ENCODE measurements at places on chromosomes 11 and 22.

DNA sequence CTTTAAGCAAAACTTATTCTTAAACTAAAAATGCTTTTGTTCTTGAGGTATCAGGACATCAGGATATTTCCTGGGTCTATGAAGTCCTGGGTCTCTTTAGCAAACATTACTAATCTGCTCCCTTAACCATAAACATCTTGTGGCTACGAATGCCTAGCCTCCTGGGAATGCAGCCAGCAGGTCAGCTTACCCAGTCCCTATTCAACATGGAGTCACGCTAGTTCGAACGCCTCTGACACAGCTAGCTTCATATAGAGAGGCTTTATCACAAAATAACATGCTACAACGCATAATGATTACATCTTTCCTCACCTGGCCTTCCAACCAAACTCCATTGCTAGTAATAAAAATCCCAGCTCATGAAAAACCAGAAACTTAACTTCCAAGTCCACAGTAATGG, 17.5 kb upstream of the FIBIN start:
- no peak for DNase-seq

DNA sequence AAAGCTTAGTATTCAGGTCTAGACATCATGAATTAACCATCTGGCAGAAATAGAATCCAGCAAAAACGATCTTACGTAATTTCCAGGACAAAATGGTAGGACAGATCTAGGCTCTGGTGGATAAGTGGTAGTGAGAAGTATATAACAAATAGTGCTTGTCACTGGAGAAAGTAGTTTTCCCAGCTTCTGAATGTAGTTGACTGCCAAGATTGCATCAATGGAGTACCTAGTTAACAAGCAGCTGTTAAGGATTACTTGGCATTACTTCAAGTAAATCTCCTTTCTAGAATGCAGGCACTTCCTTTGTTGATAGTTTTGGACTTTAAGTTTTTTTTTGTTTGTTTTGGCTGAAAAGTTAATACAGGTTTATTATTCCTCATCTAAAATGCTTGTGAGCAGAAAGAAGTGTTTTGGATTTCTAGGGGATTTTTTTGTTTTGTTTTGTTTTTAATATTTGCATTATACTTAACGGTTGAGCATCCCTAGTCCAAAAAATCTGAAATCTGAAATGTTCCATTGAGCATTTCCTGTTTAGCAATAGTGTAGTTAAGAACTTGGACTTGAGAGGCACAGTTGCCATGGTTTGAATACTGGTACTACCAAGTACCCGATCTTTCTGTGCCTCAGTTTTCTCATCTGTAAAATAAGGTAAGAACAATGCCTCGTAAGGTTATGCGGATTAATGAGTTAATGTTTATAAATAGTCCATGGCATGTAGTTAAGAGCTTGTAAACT, 20.3 kb downstream of the FAM118B start:
- DNase-seq, result no peak

GRCh38 chr11:22830082-22830414, 447 bp upstream of the SVIP start:
- no peak for DNase-seq

DNA sequence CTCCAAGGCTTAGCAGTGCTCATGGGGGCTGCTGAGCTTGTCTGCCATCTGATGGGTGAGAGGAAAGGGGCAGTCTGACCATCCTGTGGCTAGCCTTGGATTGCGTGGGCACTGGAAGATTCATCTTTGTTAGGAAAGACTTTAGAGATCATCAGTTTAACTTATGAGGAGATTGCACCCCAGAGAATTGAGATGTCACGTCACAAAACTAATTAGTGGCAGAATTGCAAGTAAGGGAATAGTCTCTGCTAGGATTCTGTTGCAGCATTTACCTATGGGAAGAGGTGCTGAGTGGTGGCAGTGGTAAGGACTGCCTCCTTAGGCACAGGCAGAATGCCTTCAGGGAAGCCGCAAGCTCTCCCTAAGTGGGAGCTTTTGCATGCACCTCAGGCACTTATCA, 42.8 kb upstream of the HSPA8 start:
- DNase-seq, result no peak

GRCh38 chr11:120465921-120466534, 45.5 kb upstream of the GRIK4 start:
- no peak for DNase-seq

DNA sequence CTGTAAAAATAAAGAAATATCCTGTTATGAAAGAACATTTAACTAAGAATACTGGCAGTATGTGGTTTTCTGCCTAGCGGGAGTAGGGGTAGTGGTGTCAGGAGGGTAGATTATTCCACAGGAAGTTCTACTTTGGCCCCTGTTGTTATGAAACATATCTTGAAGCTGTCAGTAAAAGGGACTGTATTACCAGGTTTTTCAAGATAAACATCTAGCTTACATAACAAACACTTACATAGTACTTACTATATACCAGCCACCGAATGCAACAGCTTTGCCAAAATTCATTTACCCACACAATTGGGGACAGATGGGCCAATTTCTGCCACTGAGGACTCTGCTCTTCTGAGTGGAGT, 3.7 kb downstream of the TMEM123 start:
- DNase-seq, result no peak

GRCh38 chr22:44582016-44582415, 84.0 kb upstream of the RTL6 start:
- no peak for DNase-seq

Data from RKO (cell line).